ENCODE measurements at places on chromosomes 13 and 19. TPM values are rescaled to one million over a fixed set of nuclear protein-coding genes. Genes with fewer than 3 reads are reported as not detected.

DNA sequence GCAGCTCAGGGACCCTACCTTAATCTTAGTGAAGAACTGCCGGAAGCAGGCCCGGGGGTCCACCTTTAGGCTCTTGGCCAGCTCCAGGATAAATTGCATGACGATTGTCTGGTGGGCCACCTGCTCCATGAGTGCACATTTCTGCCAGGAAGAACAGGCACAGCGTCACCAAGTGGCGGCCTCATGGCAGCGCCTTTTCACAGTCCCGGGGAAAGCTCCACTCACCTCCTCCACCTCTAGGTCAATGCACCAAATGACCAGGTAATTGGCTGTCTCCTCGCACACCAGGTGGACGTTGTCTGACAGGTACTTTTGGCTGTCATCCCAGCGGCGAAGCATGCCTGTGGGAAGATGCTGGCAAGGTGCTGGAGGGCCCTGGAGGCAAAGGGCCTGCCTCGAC, 8.3 kb downstream of the CDC37 start:
- no peaks in the 10 kb centered on the region for H3K27me3 ChIP-seq
- H3K36me3 ChIP-seq: peaks cover 33% of the 10 kb centered on the region
- no peak overlapping the region for H3K4me3 ChIP-seq
- no peaks in the 10 kb centered on the region for H3K4me1 ChIP-seq

- H3K27me3 ChIP-seq: peaks cover 2% of the 10 kb centered on the region
- peak; percentile 93 for DNase-seq
- peak within 1 kb of the TSS; percentile 81 for H3K4me3 ChIP-seq
- no peaks in the 10 kb centered on the region for H3K4me1 ChIP-seq
Measured at GRCh38 chr19:44051650-44052402, at the start of gene ZNF223. ZNF223 (plus strand) TSS chr19:44052036; CDS start chr19:44055177, 3,141 bp downstream.

DNA sequence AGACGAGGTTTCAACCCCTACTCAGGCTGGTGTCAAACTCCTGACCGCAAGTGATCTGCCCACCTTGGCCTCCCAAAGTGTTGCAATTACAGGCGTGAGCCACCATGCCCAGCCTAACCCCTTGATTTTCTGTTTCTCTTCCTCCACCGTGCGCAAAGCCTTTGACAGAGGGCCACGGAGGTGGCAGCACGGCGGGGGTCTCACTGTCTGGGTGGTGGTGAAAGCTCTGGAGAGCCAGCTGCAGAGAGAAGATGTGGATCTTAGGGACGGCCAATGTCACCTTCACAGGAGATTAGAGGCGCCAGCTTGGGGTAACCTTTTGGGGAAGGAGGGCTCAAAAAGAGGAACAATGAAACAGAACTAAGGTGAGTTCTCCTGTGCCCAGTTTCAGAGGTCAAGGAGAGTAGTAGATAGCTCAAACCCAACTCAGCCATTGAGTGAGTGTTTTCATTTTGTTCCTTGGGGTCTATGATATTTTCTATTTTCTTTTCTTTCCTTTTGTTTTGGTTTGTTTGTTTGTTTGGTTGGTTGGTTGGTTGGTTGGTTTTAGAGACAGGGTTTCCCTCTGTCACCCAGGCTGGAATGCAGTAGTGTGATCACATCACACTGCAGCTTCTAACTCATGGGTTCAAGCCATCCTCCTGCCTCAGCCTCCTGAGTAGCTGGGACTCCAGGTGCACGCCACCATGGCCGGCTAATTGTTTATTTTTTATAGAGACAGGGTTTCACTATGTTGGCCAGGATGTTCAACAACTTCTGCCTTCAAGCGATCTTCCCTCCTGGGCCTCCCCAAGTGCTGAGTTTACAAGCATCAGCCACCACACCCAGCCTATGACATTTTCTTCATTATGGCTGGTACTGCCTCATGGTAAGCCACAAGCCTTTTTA, 37.7 kb downstream of the GPR42 start:
- H3K4me3 ChIP-seq: no peak overlapping the region
- DNase-seq: no peak
- no peaks in the 10 kb centered on the region for H3K4me1 ChIP-seq
- no peak overlapping the region for H3K27ac ChIP-seq
- no peaks in the 10 kb centered on the region for H3K36me3 ChIP-seq

GRCh38 chr13:113764793-113765563, 6.0 kb downstream of the TMEM255B start:
- no peak overlapping the region for H3K27ac ChIP-seq
- no peaks in the 10 kb centered on the region for H3K4me1 ChIP-seq
- no peak for DNase-seq
- H3K27me3 ChIP-seq: peaks cover 3% of the 10 kb centered on the region
- no peaks in the 10 kb centered on the region for H3K36me3 ChIP-seq
- no peak overlapping the region for H3K4me3 ChIP-seq

DNA sequence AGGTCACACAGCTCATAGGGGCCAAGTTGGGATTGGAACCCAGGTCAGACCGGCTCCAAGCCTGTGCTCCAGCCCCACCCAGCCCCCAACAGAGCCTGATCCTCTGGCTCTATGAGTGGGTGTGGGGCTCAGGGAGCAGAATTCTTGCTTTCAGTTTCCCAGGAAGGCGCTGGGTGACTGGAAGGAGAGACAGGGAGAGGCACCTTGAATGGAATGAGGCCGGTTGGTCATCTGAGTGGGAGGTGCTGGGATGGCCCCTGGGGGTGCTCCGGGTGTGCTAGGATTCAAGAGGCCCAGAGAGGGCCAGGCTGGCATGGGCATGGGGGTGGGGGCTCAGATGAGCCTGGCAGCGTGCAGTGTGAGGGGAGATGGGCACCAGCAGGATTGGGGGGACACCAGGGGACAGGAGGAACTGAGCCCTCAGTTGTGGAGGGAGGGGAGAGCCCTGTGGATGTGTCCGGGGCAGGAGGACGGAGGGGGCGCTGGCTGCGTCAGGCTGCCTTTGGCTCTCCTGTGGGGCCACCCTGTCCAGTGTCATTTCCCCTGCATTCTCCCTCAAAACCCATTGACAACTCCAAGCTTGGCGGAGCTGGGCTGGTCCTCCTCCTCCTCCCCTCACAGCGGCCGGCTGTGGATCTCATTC, 31.2 kb upstream of the ANKRD10 start:
- H3K36me3 ChIP-seq: no peaks in the 10 kb centered on the region
- no peak overlapping the region for H3K4me3 ChIP-seq
- DNase-seq: no peak
- no peak overlapping the region for H3K27ac ChIP-seq
- no peaks in the 10 kb centered on the region for H3K27me3 ChIP-seq

DNA sequence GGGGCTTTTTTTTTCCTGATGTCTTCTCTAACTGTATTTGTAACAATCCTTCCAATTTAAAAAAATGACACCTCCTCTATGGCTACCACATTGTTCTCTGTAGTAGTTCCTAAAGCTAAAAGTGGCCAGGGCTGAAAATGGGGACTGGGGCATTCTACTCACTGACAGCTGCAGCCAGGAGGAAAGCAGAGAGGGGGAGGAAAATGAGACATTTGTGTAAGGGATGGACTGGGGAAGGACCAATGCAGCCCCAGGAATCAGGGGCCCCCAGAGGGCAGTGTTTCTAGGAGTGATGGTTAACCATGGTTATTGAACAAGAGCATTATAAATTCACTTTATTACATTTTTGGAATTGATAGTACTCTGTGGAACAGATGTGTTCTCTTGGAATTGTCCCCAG, 34.3 kb upstream of the C1QTNF9 start:
- no peak overlapping the region for H3K27ac ChIP-seq
- H3K36me3 ChIP-seq: no peaks in the 10 kb centered on the region
- H3K4me1 ChIP-seq: peaks cover 6% of the 10 kb centered on the region
- H3K27me3 ChIP-seq: no peaks in the 10 kb centered on the region
- no peak overlapping the region for H3K4me3 ChIP-seq

GRCh38 chr19:29837448-29837981, 25.7 kb downstream of the CCNE1 start:
- no peak overlapping the region for H3K27ac ChIP-seq
- H3K36me3 ChIP-seq: no peaks in the 10 kb centered on the region
- DNase-seq: no peak
- H3K27me3 ChIP-seq: peaks cover 11% of the 10 kb centered on the region
- no peak overlapping the region for H3K4me3 ChIP-seq

- H3K4me3 ChIP-seq: no peak overlapping the region
- no peaks in the 10 kb centered on the region for H3K36me3 ChIP-seq
- H3K4me1 ChIP-seq: no peaks in the 10 kb centered on the region
- H3K27me3 ChIP-seq: no peaks in the 10 kb centered on the region
- DNase-seq: no peak
Measured at GRCh38 chr13:29104461-29104860, 284.3 kb downstream of the MTUS2 start.

DNA sequence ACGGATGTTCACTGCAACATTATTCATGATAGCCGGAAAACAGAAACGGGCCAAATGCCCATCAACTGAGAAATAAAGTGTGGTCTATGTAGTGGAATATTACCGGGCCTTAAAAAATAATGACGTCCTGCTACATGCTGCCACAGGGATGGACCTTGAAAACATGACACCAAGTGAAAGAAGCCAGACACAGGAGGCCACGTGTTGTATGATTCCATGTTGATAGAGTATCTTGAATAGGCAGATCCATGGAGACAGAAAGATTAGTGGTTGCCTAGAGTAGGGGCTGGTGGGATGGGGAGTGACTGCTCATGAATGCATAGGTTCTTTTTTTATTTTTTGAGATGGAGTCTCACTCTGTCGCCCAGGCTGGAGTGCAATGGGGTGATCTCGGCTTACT, 3.7 kb downstream of the AP2A1 start:
- H3K4me1 ChIP-seq: peaks cover 9% of the 10 kb centered on the region
- peaks cover 2% of the 10 kb centered on the region for H3K36me3 ChIP-seq
- no peaks in the 10 kb centered on the region for H3K27me3 ChIP-seq
- H3K4me3 ChIP-seq: no peak overlapping the region

GRCh38 chr19:39514840-39515550, at the start of gene SELENOV:
SELENOV (plus strand) TSS chr19:39515139; CDS start chr19:39515213, 74 bp downstream.
- no peaks in the 10 kb centered on the region for H3K36me3 ChIP-seq
- peaks cover 44% of the 10 kb centered on the region for H3K27me3 ChIP-seq
- H3K4me1 ChIP-seq: no peaks in the 10 kb centered on the region
- H3K4me3 ChIP-seq: peak within 1 kb of the TSS; percentile 30
- no peak within 1 kb of the TSS for H3K27ac ChIP-seq
- DNase-seq: no peak

DNA sequence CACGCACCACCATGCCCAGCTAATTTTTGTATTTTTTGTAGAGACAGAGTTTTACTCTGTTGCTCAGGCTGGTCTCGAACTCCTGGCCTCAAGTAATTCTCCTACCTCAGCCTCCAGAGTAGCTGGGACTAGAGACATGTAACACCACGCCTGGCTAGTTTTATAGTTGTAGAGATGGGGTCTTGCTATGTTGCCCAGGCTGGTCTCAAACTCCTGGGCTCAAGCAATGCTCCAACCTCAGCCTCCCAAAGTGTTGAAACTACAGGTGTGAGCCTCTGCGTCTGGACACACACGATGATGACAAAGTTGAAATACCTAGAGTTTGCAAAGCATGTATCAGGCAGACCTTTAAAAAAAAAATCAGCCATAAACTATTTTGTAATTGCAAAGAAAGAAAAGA, 4.6 kb upstream of the PTOV1 start:
- H3K36me3 ChIP-seq: no peaks in the 10 kb centered on the region
- H3K27me3 ChIP-seq: no peaks in the 10 kb centered on the region
- H3K4me1 ChIP-seq: peaks cover 4% of the 10 kb centered on the region
- H3K4me3 ChIP-seq: no peak overlapping the region
- DNase-seq: no peak

GRCh38 chr13:51237386-51237785, 15.2 kb downstream of the FAM124A start:
- H3K36me3 ChIP-seq: no peaks in the 10 kb centered on the region
- no peak for DNase-seq
- no peak overlapping the region for H3K27ac ChIP-seq
- no peak overlapping the region for H3K4me3 ChIP-seq
- H3K27me3 ChIP-seq: no peaks in the 10 kb centered on the region

DNA sequence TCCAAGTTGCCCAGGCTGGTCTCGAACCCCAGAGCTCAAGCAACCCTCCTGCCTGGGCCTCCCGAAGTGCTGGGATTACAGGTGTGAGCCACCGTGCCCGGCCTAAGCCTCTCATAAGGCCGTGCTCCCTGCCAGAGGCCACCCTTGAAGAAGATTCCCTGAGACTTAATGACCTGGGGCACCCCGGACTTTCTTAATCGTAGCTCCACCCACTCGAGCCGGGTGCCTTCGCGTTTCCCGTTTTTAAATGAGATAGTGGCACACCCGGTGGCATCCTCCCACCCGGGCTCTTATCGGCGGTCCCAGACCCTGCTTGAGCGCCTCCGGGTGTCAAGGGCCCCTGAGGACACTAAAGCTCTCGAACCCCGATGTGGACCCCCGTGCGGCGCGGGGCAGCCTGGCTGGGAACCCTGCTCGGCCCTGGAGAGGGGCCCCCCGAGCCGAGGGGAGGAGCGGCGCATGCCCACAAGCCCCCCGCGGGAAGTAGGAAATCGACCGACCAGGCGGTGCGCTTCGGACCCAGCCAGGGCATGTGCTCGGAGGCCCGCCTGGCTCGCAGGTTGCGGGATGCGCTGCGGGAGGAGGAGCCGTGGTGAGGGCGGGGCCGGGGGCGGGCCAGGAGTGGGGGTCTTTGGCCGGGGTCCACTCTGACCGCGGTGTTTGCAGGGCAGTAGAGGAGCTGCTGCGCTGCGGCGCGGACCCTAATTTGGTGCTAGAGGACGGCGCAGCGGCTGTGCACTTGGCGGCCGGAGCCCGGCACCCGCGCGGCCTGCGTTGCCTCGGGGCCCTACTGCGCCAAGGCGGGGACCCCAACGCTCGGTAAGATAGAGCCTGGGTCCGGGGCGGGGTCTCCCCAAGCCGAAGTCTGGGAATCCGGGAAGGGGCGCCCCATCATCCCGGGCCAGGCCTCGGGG, at the start of gene ANKLE1:
TSS of gene ANKLE1 (plus strand) at position 511 of the 914 bp plus-strand sequence. CDS start at position 531, 20 bp downstream.
- H3K4me3 ChIP-seq: peak within 1 kb of the TSS; percentile 11
- no peaks in the 10 kb centered on the region for H3K27me3 ChIP-seq
- peaks cover 6% of the 10 kb centered on the region for H3K36me3 ChIP-seq
- no peaks in the 10 kb centered on the region for H3K4me1 ChIP-seq
- no peak for DNase-seq
- H3K27ac ChIP-seq: no peak within 1 kb of the TSS

GRCh38 chr13:89746554-89746953, 1600.9 kb upstream of the MIR17HG start:
- no peaks in the 10 kb centered on the region for H3K4me1 ChIP-seq
- H3K27me3 ChIP-seq: no peaks in the 10 kb centered on the region
- no peak for DNase-seq
- H3K4me3 ChIP-seq: no peak overlapping the region

Gene OSCAR
- total RNA-seq: under 0.01 TPM

Gene KLK14
- total RNA-seq: not detected

Gene BRSK1
- 3.9 TPM for total RNA-seq

Measured in fibroblast of lung (primary cell).